ENCODE measurements at places on chromosomes 16 and 17.

DNA sequence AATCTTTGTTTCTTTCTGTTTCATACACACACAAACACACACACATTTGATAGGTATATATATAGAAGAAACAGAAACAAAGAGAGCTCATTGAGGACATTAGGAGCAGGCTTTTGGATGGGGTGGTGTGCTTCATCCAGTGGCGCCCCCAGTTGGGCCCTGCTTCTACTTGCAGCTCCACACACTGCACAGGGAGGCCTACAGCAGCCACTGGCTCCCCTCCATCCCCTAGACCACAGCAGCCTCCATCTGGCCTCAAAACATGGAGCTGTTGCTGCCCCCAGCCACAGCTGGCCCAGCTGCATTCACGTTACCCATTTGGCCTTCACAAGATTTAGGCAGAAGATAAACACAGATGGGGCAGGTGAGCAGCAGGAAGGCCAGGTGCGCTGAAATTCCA is 33.1 kb upstream of the NF1 start:
- no peak for DNase-seq

- DNase-seq = no peak
Observed at GRCh38 chr17:40490289-40490853, 11.1 kb downstream of the TNS4 start.

DNA sequence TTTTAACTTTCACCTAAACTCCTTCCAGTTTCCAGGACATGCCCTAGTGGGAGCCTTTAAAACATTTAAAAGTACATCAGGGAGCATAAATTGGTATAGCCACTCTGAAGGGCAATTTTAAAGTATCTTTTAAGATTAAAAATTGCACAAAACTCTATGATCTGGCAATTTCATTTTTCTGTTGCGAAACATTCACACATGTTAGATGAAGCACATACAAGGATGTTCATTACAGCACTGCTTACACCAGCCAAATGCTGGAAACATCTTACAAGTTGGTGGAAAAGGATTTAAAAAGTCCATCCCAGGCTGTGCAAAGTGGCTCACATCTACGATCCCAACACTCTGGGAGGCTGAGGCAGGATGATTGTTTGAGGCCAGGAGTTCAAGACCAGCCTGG is 26.4 kb upstream of the LONP2 start:
- DNase-seq = no peak

- DNase-seq = no peak
Observed at GRCh38 chr16:12971241-12971640, 69.8 kb downstream of the SHISA9 start.
